Pulmonary artery endothelial cell (primary cell): ENCODE measurements at places on chromosomes 2 and 18. TPM values are rescaled to one million over a fixed set of nuclear protein-coding genes. Genes with fewer than 3 reads are reported as not detected.

DNA sequence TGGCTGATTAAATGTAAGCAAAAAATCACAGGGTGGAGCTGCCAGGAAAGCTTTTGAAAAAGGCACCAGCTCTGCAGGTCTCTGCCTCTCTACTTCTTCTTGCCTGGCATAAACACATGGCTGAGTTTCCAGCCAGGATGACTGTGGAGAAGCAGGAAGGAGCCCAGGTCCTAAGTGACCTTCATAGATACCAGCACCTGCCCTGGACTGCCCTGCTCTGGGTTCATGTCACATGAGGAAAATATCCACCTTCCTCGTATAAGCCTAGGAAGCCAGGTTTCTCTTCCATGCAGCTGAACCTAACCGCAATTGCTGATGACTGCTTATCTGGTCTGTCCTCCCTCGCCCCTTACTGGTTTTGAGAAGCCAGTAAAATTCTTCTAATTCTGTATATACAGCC, 47.8 kb upstream of the CREB1 start:
- no peak for DNase-seq

GRCh38 chr2:200966770-200967169, 3.3 kb upstream of the ORC2 start:
- peak; percentile 22 for DNase-seq

GRCh38 chr2:46923041-46923528, 7.5 kb upstream of the MCFD2 start:
- DNase-seq = no peak

DNA sequence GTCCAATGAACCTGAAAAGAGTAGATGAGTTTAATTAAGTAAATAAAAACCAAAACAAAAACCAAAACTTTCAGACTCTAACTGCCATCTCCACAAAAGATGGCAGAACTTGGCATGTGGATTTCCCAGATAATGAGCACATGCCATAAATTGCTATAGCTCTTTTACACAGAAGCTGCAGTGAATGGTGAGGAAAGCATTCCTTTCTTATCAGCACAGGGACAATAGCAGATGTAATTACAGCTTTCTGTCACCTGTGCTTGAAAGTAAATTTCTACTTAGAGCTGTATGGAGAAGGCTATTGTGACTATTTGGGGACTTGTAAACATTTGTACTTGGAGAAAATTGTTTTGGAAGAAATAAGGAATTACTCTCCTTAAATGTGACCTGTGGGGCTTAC, 378.4 kb downstream of the RPRM start:
- no peak for DNase-seq

DNA sequence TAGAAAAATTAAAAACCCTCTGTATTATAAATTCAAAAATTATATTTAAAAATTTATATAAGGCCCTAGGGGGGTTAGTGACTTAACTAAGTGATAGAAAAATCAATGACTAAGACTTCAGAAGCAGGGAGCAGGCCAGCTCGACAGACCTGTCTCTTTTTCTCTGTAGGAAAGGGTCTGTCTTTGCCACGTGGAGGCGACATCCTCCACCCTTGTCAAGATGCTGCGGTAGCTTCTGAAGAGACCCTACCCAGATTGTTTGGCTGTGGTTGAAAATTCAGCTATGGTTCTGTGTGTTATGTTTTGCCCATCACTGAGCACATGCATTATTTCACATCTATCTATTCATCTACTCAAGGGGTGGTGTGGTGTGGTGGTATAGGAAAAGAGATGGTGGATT, 8.2 kb upstream of the SLC4A3 start:
- no peak for DNase-seq

GRCh38 chr18:32175265-32175664, 14.6 kb upstream of the MEP1B start:
- no peak for DNase-seq

DNA sequence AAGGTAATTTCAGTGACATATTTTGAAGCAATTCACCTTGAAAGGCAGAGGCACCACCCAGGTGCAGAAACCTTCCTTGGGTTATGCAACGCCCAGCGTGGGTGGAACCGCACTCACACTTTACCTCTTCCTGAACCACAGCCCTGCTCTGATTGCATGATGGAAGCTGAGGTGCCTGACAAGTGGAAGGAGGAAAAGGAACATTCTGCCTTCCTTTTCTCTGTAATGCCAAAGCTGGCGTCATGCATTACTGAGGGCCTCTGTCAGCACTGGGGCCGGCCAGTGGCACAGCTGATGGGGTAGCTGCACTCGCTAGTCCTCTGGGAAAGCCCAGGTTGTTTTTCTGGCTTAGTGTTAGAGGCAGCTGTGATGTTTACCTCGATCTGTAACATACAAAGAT, 266.5 kb downstream of the NEDD4L start:
- no peak for DNase-seq

GRCh38 chr18:41315134-41315533, 639.9 kb upstream of the PIK3C3 start:
- DNase-seq = no peak

MROH2A gene
- not detected in 2 replicates for total RNA-seq

IL37 gene
- total RNA-seq = not detected in 2 replicates

CXCR1 gene
- not detected in 2 replicates for total RNA-seq

ABCG5 gene
- not detected in 2 replicates for total RNA-seq
